ENCODE measurements at places on chromosomes 7 and 10.

GRCh38 chr10:44569193-44570091 lies 184.5 kb upstream of the CXCL12 start:
- no peak for DNase-seq

DNA sequence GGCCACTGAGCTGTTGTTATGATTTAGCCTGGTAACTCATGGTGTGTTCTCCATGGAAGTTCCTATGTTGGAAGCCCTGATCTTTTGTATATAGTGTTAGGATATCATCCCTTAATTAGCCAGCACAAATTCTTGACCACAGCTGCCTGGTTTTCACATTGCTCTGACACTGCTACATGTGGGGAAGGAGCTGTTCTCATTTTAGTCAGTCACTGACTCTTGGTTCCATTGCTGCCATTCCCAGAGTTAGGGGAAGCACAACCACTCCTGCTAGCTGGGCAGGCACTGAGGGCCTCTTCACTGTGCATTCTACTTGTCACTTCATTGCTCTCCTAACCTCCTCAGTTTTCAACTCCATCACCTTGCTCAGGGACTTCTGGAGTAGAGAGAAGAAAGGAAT lies 98.4 kb upstream of the GJD4 start:
- DNase-seq = no peak

DNA sequence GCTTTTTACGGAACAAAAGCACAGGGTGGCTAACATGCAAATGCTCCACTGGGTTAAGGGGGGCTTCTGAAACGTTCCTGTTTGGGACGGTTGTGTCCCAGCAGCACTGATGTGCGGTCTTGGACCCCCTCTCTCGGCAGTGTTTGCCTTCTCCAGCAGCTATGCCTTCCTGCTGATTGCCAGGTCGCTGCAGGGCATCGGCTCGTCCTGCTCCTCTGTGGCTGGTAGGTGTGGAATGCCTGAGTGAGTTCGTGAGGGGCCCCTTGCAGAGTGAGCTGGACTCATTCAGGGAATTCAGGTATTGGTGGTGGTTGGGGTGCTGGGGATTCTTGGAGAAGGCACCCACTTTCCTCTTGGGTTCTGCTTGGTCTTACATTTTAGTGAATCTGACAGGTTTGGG lies 13.0 kb downstream of the SLC18A2 start:
- DNase-seq = no peak

GRCh38 chr7:81725003-81725811 lies 44.6 kb downstream of the HGF start:
- no peak for DNase-seq

DNA sequence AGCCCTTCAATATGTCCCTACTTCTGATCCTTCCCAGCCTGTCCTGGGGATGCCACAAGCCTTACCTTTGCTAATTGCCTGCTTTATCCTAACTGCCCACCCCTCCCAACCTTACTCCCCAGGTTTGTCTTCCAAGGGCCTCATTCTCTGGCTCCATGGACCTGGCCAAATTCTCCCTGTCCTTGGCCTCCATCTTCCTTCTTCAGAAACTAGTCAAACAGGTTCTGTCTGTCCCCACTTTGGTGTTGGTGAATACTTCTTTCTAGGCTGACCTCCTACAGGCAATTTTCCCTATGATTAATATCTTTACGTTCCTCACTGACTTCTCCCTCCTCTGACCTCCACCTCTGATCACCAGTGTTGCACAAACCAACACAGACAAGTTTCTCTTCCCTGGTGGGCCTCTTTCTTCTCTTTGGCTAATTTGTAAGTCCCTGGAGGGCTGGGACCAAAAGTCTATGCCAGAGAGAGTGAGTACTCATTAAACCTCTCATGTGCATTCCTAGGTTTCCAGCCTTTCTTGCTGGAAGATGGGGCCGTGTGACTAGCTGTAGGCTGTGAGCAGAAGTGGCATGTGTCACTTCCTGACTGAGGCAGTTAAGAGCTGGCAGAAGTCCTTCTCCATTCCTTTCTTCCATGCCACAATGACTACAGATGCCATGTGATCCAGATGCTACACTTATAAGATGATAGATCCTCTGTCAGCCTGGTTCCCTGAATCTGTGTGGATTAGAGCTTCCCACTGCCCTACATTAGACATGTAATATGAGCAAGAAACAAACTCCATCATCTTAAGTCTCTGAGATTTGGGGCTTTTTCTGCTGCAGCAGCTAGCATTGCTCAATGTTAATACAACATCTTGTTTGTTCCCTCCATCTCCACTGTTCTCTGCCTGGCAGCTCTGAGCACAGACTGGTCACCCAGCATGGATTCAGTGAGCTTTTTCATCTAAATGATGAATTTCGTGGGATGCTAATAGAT lies 382.7 kb downstream of the RPS24 start:
- DNase-seq = no peak

GRCh38 chr7:30422922-30423321 lies 55.7 kb downstream of the NOD1 start:
- no peak for DNase-seq

GRCh38 chr7:11403781-11404180 lies 428.2 kb downstream of the THSD7A start:
- DNase-seq = no peak

DNA sequence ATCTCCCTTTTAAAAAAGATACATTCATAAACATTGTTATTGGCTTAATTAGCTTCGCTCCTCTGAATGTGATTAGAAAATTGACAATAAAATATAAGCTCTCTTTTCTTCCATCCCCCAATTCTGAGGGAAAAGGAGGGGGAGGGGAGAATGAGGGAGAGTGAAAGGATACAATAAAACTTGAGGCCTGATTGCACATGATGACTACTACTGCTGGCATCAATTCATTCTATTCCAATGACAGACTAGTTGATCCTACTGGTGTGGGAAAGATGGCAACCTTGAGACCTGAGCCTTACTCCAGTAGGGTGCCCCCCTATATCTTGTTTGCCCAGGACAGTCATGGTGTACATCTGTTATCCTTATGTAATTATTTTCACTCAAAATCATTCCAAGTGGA lies 4.5 kb upstream of the IQUB start:
- DNase-seq = no peak

- peak; percentile 39 for DNase-seq
These were observed 47.7 kb upstream of the TRIM8 start for GRCh38 chr10:102596506-102596971.

Measured in stimulated activated CD8-positive, alpha-beta memory T cell treated with anti-CD3 and anti-CD28 coated beads, Interleukin-4, amount 100 ng/mL, for 48 hours (primary cell).